ENCODE measurements at places on chromosomes 7 and 10. TPM values are rescaled to one million over a fixed set of nuclear protein-coding genes. Genes with fewer than 3 reads are reported as not detected.

Gene SLC26A5
- not detected for total RNA-seq

Gene SPDYE5
- total RNA-seq = not detected

Gene NME8
- total RNA-seq = not detected

GRCh38 chr10:30188556-30189237 lies 129.3 kb upstream of the JCAD start:
- no peak for DNase-seq
- peaks cover 35% of the 10 kb centered on the region for H3K4me1 ChIP-seq
- H3K27me3 ChIP-seq = no peaks in the 10 kb centered on the region

GRCh38 chr7:19537942-19538401 lies 170.9 kb downstream of the POLR1F start:
- no peak overlapping the region for H3K4me3 ChIP-seq
- H3K36me3 ChIP-seq = no peaks in the 10 kb centered on the region
- H3K27ac ChIP-seq = no peak overlapping the region

GRCh38 chr10:11724938-11725776 lies 17.0 kb upstream of the ECHDC3 start:
- H3K4me3 ChIP-seq = no peak overlapping the region
- peak; percentile 79 for DNase-seq
- H3K36me3 ChIP-seq = no peaks in the 10 kb centered on the region
- H3K27ac ChIP-seq = no peak overlapping the region
- H3K4me1 ChIP-seq = no peaks in the 10 kb centered on the region

DNA sequence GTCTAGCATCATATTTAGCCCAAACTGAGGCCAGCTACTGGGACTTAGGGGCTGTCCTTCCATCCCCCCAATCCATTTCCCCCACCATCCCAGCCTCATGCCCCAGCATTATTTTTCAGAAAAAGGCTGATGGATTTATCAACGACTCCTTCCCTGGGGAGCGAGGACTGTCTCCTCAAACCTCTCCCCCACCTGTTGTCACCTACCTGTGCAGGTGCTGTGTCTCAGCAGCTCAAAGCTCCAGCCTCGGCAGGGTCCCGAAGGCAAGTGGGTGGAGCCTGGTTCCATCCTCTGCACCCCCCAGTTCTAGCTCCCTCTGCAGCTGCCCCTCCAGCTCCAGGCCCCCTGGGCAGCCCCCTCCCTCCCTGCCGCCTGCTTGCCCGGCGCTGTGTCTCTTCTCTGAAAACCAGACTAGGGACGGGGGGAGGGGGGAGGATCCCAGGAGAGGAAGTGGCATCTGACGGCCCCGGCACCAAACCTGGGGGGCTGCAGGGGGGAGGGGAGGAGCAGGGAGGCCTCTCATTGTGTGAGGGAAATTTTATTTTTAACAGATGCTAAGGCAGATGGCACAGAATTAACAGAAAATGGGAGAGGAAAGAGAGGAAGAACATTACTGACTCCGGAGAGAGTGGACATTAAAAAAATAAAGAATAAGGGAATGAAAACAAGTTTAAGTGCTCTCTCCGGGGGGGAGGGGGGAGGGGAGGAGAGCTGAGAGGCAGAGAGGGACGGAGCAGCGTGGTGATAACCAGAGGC lies 61.7 kb upstream of the PAX2 start:
- H3K27ac ChIP-seq = no peak overlapping the region
- peaks cover 59% of the 10 kb centered on the region for H3K27me3 ChIP-seq
- H3K36me3 ChIP-seq = no peaks in the 10 kb centered on the region
- H3K4me3 ChIP-seq = no peak overlapping the region
- DNase-seq = no peak

- H3K36me3 ChIP-seq = no peaks in the 10 kb centered on the region
- H3K27ac ChIP-seq = no peak overlapping the region
- H3K27me3 ChIP-seq = no peaks in the 10 kb centered on the region
- no peak overlapping the region for H3K4me3 ChIP-seq
Measured at GRCh38 chr7:34061149-34061548, 155.8 kb downstream of the BMPER start.

GRCh38 chr10:97759158-97759887 lies 12.5 kb downstream of the SFRP5 start:
- H3K4me1 ChIP-seq = no peaks in the 10 kb centered on the region
- H3K27me3 ChIP-seq = no peaks in the 10 kb centered on the region
- peak; percentile 52 for DNase-seq
- H3K36me3 ChIP-seq = peaks cover 49% of the 10 kb centered on the region

- no peaks in the 10 kb centered on the region for H3K27me3 ChIP-seq
- no peak overlapping the region for H3K4me3 ChIP-seq
- H3K4me1 ChIP-seq = peaks cover 23% of the 10 kb centered on the region
- no peak for DNase-seq
Measured at GRCh38 chr7:74003621-74004020, 24.4 kb upstream of the ELN start.

Gene STRIP2
- total RNA-seq = 2.2 TPM

- no peak overlapping the region for H3K27ac ChIP-seq
- H3K4me3 ChIP-seq = no peak overlapping the region
- no peak for DNase-seq
- no peaks in the 10 kb centered on the region for H3K4me1 ChIP-seq
- peaks cover 32% of the 10 kb centered on the region for H3K27me3 ChIP-seq
Measured at GRCh38 chr7:73597978-73598782, 19.8 kb upstream of the TBL2 start.

- no peak for DNase-seq
- H3K4me3 ChIP-seq = no peak overlapping the region
- H3K4me1 ChIP-seq = peaks cover 5% of the 10 kb centered on the region
- H3K27me3 ChIP-seq = peaks cover 27% of the 10 kb centered on the region
- no peaks in the 10 kb centered on the region for H3K36me3 ChIP-seq
Measured at GRCh38 chr10:697097-697875, 7.8 kb upstream of the DIP2C start.

GRCh38 chr10:49078433-49078832 lies 36.9 kb downstream of the VSTM4 start:
- H3K4me1 ChIP-seq = peaks cover 1% of the 10 kb centered on the region
- no peak overlapping the region for H3K4me3 ChIP-seq
- no peak for DNase-seq
- H3K36me3 ChIP-seq = peaks cover 20% of the 10 kb centered on the region
- no peaks in the 10 kb centered on the region for H3K27me3 ChIP-seq

GRCh38 chr7:66679633-66680244 lies 51.1 kb downstream of the KCTD7 start:
- peaks cover 2% of the 10 kb centered on the region for H3K36me3 ChIP-seq
- no peak overlapping the region for H3K4me3 ChIP-seq
- no peak overlapping the region for H3K27ac ChIP-seq
- 0 out of 2 replicates have a peak, but pooled peaks cover 1% of the 10 kb centered on the region for H3K4me1 ChIP-seq
- H3K27me3 ChIP-seq = no peaks in the 10 kb centered on the region
- DNase-seq = no peak

GRCh38 chr10:110430340-110431273 lies 67.1 kb upstream of the DUSP5 start:
- H3K4me1 ChIP-seq = peaks cover 11% of the 10 kb centered on the region
- H3K4me3 ChIP-seq = no peak overlapping the region
- DNase-seq = no peak

DNA sequence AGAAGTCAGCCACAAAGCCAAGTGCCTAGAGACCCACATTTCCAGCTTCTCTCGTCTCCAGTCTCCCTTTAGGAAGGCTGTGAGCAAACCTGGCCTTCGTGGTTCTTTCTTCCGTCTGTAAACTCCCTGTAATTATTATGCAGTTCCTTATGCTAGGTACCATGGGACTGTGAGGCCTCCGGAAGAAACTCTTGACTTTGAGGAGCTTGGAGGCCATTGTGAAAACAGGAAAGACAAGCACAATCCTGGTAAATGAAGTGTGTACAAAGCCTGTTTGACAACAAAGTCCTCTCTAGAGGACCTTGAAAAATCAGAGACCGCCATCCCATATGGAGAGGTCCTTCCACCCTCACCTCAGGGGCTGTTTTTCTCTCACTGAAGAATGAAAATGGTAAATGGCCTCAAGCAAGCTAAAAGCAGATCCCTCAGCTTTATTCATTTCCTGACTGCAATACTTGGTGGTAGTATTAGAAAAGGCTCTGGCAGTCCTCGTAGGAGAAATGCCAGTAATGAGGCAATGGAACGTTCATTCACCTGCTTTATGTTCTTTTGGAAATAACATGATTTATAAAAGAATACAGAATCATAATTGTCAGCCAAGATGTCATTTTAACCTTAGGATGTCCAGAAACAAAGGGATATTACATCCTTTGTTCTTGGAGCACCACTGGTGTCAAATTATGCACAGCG lies 926.4 kb downstream of the LRMDA start:
- H3K36me3 ChIP-seq = no peaks in the 10 kb centered on the region
- peaks cover 2% of the 10 kb centered on the region for H3K4me1 ChIP-seq
- no peaks in the 10 kb centered on the region for H3K27me3 ChIP-seq

DNA sequence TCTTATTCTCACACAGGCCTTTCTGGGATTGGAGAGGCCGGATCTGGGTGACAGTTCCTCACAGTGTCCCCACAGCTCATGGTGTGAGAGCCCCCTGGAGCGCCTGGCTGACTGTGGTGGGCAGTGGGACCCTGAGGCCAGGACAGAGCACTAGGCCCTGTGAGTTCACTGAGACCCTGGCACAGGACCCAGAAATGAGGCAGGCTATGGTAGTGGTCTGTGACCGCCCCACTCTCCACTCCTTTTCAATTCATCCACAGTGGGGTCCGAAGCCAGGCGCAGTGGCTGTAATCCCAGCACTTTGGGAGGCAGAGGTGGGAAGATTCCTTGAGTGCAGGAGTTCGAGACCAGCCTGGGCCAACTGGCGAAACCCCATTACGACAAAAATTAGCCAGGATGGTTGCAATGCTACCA lies 95.9 kb upstream of the TNRC18 start:
- H3K27ac ChIP-seq = no peak overlapping the region
- H3K27me3 ChIP-seq = no peaks in the 10 kb centered on the region
- H3K36me3 ChIP-seq = no peaks in the 10 kb centered on the region
- no peak overlapping the region for H3K4me3 ChIP-seq

Gene OGA
- 89.7 TPM for total RNA-seq

GRCh38 chr7:127417346-127417745 lies 24.8 kb upstream of the ZNF800 start:
- no peak overlapping the region for H3K27ac ChIP-seq
- peaks cover 2% of the 10 kb centered on the region for H3K27me3 ChIP-seq
- H3K4me3 ChIP-seq = no peak overlapping the region
- no peaks in the 10 kb centered on the region for H3K36me3 ChIP-seq
- DNase-seq = no peak

DNA sequence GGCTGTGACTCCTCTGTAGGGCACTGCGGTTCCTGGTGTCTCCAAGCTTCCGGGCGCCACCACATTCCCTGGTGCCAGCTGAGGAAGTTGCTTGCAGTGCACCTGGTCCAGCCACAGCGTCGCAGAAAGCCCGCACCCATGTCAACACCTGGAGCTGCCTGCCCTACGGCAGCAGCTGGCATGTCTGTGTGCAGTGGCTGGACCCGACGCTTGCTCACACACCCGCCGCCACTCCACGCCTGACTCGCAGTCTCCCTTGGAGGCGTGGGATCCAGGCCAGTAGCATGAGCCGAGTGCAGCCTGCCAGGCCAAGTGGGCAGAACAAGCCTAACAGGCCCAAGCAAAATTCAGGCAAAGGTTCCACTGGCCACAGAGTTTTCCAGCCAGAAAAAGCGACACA lies 118.1 kb upstream of the PHF14 start:
- H3K27ac ChIP-seq = no peak overlapping the region
- no peak overlapping the region for H3K4me3 ChIP-seq
- DNase-seq = no peak
- no peaks in the 10 kb centered on the region for H3K36me3 ChIP-seq
- no peaks in the 10 kb centered on the region for H3K27me3 ChIP-seq

Gene PLXNA4
- under 0.01 TPM for total RNA-seq

Gene OR6V1
- not detected for total RNA-seq

Gene ADRA2A
- total RNA-seq = not detected
